Stomach (tissue), 19 donors: ENCODE measurements at places on chromosomes 1 and 21. TPM values are rescaled to one million over a fixed set of nuclear protein-coding genes. Genes with fewer than 3 reads are reported as not detected.

OR2G6 gene
- total RNA-seq: not detected

B3GALT6 gene
- total RNA-seq: not detected

SH2D2A gene
- 11.6 TPM for total RNA-seq

FCER1A gene
- total RNA-seq: not detected

TRIM63 gene
- 0.37 TPM for total RNA-seq

B3GALNT2 gene
- total RNA-seq: 17.7 TPM

CFAP141 gene
- not detected for total RNA-seq

MPZ gene
- not detected for total RNA-seq

TCEANC2 gene
- total RNA-seq: 4.0 TPM

CCDC27 gene
- not detected for total RNA-seq

SNAPIN gene
- total RNA-seq: 15.6 TPM

CLEC20A gene
- total RNA-seq: not detected

PLA2G2D gene
- not detected for total RNA-seq

DNA sequence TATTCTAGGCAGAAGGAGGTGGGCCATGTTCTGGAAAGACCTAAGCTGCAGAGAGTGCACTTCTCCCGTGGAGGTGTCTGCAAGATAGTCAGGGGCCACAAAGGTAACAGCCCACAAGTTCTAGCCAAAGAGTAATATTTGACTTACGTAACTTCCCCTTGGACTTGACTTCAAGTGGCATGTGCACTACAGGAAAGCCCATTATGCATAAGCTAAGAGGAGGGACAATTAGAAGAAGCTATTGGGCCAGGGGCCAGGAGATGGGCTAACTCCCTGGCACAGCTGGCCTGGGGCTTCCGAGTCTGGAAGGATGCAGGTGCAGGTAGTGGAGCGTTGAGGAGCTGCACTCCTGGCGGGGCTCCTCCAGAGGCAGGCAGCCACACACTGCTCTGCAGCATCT is 58.3 kb downstream of the ERG start:
- no peak overlapping the region for H3K27ac ChIP-seq
- peaks cover 4% of the 10 kb centered on the region for H3K4me1 ChIP-seq
- no peaks in the 10 kb centered on the region for H3K36me3 ChIP-seq
- no peaks in the 10 kb centered on the region for H3K27me3 ChIP-seq

- no peaks in the 10 kb centered on the region for H3K27me3 ChIP-seq
- no peak for DNase-seq
- H3K4me1 ChIP-seq: peaks cover 4% of the 10 kb centered on the region
- no peak overlapping the region for H3K4me3 ChIP-seq
- H3K36me3 ChIP-seq: peaks cover 100% of the 10 kb centered on the region
Observed at GRCh38 chr1:183124259-183124658, 61.8 kb upstream of the LAMC2 start.

GRCh38 chr1:200620273-200621131 is at the start of gene KIF14:
TSS of gene KIF14 (minus strand) at chr1:200620751. CDS start at chr1:200618723, 2,028 bp downstream.
- peak within 1 kb of the TSS; percentile 75 for H3K27ac ChIP-seq
- peaks cover 18% of the 10 kb centered on the region for H3K4me1 ChIP-seq
- no peaks in the 10 kb centered on the region for H3K36me3 ChIP-seq
- no peaks in the 10 kb centered on the region for H3K27me3 ChIP-seq

DNA sequence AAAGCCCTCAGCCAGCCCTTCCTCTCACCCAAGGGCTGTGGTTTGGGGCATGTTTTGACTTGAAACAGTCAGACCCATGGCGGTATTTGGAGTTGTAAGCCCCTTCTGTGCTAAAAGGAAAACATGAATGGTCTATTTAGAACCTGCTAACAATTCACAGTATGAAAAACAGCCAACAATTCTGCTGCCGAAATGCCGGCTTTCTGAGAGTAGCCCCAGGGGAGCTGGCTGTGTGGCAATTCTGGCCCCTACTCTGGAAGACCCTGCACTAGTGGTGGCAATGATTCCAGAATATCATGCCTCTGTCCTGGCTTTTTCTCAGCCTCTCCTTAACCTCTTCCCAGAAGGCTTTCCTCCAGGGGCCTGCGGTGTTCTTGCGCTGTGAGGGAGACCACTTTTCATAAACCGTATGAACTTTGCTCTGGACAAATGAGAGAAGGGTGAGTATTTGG is 118.7 kb downstream of the EDEM3 start:
- H3K36me3 ChIP-seq: no peaks in the 10 kb centered on the region
- peak overlapping the region; percentile 93 for H3K27ac ChIP-seq
- no peaks in the 10 kb centered on the region for H3K27me3 ChIP-seq
- peaks cover 65% of the 10 kb centered on the region for H3K4me1 ChIP-seq
- H3K4me3 ChIP-seq: no peak overlapping the region
- no peak for DNase-seq

- H3K27ac ChIP-seq: no peak overlapping the region
- DNase-seq: peak; percentile 56
- H3K36me3 ChIP-seq: no peaks in the 10 kb centered on the region
Observed at GRCh38 chr1:154784924-154785531, 85.1 kb downstream of the KCNN3 start.

DNA sequence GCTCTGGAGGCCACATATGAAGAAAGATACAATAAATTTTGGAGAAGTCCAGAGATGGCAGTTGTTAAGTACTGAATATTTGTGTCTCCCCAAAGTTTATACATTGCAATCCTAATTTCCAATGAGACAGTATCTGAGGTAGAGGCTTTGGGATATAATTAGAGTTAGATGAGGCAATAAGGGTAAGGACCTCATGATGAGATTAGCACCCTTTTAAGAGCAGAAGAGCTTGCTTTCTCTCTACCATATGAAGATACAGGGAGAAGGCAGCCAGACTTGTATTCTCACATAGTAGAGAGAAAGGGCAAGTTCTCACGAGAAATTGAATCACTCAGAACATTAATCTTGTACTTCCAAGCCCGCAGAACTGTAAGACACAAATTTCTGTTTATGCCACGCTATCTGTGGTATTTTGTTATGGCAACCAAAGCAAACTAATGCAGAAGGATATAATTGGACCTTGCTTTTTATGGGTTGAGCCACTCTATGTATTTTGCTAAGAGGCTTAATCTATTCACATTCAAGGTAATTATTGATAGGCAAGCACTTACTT is 430.1 kb downstream of the KCNT2 start:
- no peaks in the 10 kb centered on the region for H3K4me1 ChIP-seq
- H3K36me3 ChIP-seq: no peaks in the 10 kb centered on the region
- H3K4me3 ChIP-seq: no peak overlapping the region
- no peak for DNase-seq
- H3K27me3 ChIP-seq: no peaks in the 10 kb centered on the region

GRCh38 chr1:236753516-236753915 is 41.6 kb upstream of the MTR start:
- no peaks in the 10 kb centered on the region for H3K27me3 ChIP-seq
- peaks cover 11% of the 10 kb centered on the region for H3K36me3 ChIP-seq
- DNase-seq: no peak
- peaks cover 13% of the 10 kb centered on the region for H3K4me1 ChIP-seq
- H3K27ac ChIP-seq: no peak overlapping the region

GRCh38 chr1:184947497-184948256 is 26.6 kb downstream of the NIBAN1 start:
- H3K27me3 ChIP-seq: no peaks in the 10 kb centered on the region
- peak overlapping the region; percentile 15 for H3K27ac ChIP-seq
- H3K4me3 ChIP-seq: no peak overlapping the region
- DNase-seq: no peak
- H3K4me1 ChIP-seq: peaks cover 5% of the 10 kb centered on the region
- H3K36me3 ChIP-seq: no peaks in the 10 kb centered on the region

GRCh38 chr1:219941179-219942118 is 13.1 kb upstream of the SLC30A10 start:
- no peak overlapping the region for H3K4me3 ChIP-seq
- no peak for DNase-seq
- no peak overlapping the region for H3K27ac ChIP-seq

DNA sequence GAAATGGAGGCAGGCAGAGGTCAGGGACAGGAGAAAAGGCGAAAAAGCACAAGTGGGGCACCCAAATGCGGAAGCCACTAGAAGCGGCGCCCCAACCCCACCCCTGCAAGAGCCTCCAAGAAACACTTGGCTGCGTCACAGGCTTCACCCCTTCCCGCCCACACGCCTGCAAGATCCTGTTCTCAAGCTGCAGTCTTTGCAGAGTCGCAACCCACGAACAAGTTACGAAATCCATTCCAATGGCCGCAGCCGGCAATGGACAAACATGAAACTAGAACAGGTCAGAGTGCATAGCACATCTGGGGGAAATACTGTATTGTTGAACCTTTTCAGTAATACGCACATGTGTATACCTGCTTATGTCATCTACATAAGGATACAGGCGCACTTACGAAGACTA is 103.6 kb downstream of the PSMG1 start:
- H3K27ac ChIP-seq: no peak overlapping the region
- DNase-seq: peak; percentile 50
- peaks cover 17% of the 10 kb centered on the region for H3K4me1 ChIP-seq
- H3K4me3 ChIP-seq: no peak overlapping the region
- no peaks in the 10 kb centered on the region for H3K36me3 ChIP-seq
- H3K27me3 ChIP-seq: no peaks in the 10 kb centered on the region

DNA sequence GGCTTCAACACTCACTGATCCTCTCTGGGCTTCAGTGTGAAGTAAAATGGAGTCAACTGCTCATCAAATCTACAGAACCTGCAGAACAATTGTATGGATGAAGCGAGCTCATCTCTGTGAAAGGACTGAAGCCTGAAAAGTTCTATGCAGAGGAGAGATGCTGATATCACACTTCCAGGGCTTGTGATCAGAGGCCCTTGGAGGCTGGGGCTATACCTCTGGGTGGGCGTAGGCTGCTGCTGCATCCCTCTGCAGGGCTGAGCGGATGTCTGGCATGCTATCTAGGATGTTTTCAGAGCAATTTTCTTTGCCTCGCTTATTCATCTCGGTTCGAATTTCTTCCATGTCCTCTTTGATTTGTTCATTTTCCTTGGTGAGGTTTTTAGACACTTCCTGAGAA is 17.6 kb downstream of the OLFML2B start:
- no peaks in the 10 kb centered on the region for H3K4me1 ChIP-seq
- DNase-seq: no peak
- no peak overlapping the region for H3K4me3 ChIP-seq
- H3K27me3 ChIP-seq: no peaks in the 10 kb centered on the region
- H3K27ac ChIP-seq: no peak overlapping the region

DNA sequence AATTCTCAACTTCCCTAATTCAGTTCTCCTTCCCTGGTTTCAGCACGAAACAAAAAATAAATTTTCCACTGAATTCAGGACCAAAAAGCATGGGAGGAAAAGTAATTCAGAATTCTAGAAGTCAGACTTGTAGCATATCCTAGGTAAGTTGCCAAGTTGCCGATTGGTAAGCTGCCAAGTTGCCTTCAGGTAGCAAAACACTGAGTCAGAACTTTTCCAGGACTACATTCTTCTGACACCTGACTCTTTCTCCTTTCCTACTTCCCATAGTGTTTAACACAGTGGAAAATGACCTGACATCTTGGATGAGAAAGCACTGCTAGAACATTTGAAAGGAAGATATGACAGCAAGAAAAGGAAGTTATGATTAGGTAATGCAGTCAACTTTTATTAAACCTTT is 322.8 kb downstream of the SPATA17 start:
- no peak overlapping the region for H3K4me3 ChIP-seq
- H3K27ac ChIP-seq: no peak overlapping the region
- no peaks in the 10 kb centered on the region for H3K36me3 ChIP-seq
- no peaks in the 10 kb centered on the region for H3K27me3 ChIP-seq
- H3K4me1 ChIP-seq: no peaks in the 10 kb centered on the region
- no peak for DNase-seq

DNA sequence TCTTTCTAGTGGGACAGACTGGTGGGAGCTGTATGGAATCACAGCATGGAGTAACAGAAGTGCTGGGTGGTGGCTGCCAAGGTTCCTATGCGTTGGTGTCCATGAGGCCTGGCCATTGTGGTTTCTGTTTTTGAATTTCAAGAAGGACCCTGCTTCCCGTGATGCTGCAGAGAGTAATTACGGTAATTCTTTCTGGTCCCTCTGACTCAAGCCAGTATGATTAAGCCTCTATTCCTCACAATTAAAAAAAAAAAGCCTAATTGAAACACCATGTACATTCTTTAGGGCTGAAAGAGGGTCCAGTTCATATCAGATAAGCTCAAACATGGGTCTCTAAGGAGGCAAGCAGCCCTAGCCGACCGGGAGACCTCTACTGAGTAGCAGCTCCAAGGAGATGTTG is 10.5 kb upstream of the C1orf21 start:
- no peak overlapping the region for H3K4me3 ChIP-seq
- H3K27me3 ChIP-seq: no peaks in the 10 kb centered on the region

GRCh38 chr1:156461109-156461508 is 39.5 kb downstream of the MEF2D start:
- peaks cover 49% of the 10 kb centered on the region for H3K4me1 ChIP-seq
- no peak for DNase-seq
- H3K27ac ChIP-seq: peak overlapping the region; percentile 57

GRCh38 chr1:111490220-111490619 is 13.2 kb downstream of the ADORA3 start:
- no peaks in the 10 kb centered on the region for H3K27me3 ChIP-seq
- DNase-seq: no peak
- no peaks in the 10 kb centered on the region for H3K4me1 ChIP-seq
- H3K27ac ChIP-seq: peak overlapping the region; percentile 67
- no peak overlapping the region for H3K4me3 ChIP-seq

DNA sequence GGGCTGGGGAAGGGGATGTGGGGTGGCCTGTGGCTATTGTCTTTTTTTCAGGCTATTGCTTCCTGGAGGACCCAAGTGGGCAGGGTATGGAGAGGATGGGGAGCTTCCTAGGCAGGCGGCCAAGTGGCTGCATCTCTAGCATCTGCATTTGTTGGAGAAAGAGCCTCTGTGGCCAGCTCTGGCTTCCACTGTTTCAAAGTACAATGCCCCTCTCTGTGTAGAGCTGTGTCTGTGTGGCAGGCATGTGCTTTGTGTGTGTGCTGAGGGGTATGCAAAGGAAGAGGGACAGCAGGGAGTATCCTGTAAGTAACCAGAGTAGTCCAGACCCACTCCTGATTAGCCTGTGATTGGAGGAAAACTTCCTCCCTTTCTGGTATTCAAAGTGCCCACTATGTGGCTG is 40.6 kb downstream of the KCNA2 start:
- no peak overlapping the region for H3K27ac ChIP-seq
- H3K36me3 ChIP-seq: no peaks in the 10 kb centered on the region
- no peaks in the 10 kb centered on the region for H3K4me1 ChIP-seq
- H3K27me3 ChIP-seq: no peaks in the 10 kb centered on the region

DNA sequence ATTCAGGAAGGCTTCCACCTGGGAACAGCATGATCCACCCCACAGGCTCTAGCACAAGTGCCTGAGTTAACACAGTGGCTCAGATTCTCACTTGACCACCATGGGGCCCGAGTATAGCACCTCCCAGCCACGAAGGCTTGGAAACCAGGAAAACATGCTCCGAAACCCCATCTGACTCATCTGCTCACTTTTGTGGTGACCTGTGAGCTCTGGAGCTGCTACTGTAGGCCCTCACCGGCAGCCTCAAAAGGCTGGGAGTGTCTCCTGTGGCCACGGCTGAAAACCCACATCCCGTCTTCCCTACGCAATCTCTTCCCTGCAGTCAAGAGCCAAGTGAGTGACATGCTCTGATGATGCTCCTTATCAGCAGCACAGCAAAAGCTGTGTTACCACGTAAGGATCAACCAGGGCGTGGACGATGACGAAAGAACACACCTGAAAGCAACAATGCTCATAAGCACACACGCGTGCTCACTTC is 81.4 kb downstream of the TGFBR3 start:
- DNase-seq: peak; percentile 53
- peaks cover 17% of the 10 kb centered on the region for H3K4me1 ChIP-seq
- H3K27me3 ChIP-seq: no peaks in the 10 kb centered on the region
- peak overlapping the region; percentile 0 for H3K27ac ChIP-seq

- no peaks in the 10 kb centered on the region for H3K36me3 ChIP-seq
- peak; percentile 71 for DNase-seq
- peak overlapping the region; percentile 71 for H3K4me3 ChIP-seq
- peak overlapping the region; percentile 89 for H3K27ac ChIP-seq
Observed at GRCh38 chr1:65147424-65148177, 402 bp upstream of the AK4 start.

- H3K36me3 ChIP-seq: no peaks in the 10 kb centered on the region
- DNase-seq: peak; percentile 79
- no peaks in the 10 kb centered on the region for H3K4me1 ChIP-seq
Observed at GRCh38 chr1:60989749-60990713, 92.3 kb upstream of the NFIA start.
